ENCODE measurements at places on chromosomes 5 and 9.

GRCh38 chr5:172313915-172314314 is 30.4 kb upstream of the UBTD2 start:
- no peak for DNase-seq

DNA sequence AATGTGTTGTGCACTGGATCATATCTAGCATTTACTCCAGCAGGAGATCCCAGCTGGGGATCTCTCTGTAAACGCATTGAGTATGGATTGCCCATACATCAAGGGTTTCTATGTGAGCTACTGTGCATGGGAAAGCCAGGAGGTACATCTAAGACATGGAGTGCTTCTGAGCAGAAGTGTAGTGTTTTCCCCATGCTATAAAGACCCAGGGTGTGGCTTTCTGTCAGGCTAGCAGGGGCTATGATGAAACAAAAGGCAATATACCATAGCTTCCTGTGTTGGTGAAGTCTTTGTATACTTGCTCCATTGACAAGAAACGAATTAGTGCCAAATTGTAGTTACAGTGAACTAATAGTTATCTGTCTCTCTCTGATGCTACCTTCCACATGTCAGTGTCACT is 329.3 kb upstream of the TLE4 start:
- DNase-seq: no peak

- DNase-seq: no peak
Observed at GRCh38 chr9:112042769-112043168, 132.3 kb downstream of the SUSD1 start.

DNA sequence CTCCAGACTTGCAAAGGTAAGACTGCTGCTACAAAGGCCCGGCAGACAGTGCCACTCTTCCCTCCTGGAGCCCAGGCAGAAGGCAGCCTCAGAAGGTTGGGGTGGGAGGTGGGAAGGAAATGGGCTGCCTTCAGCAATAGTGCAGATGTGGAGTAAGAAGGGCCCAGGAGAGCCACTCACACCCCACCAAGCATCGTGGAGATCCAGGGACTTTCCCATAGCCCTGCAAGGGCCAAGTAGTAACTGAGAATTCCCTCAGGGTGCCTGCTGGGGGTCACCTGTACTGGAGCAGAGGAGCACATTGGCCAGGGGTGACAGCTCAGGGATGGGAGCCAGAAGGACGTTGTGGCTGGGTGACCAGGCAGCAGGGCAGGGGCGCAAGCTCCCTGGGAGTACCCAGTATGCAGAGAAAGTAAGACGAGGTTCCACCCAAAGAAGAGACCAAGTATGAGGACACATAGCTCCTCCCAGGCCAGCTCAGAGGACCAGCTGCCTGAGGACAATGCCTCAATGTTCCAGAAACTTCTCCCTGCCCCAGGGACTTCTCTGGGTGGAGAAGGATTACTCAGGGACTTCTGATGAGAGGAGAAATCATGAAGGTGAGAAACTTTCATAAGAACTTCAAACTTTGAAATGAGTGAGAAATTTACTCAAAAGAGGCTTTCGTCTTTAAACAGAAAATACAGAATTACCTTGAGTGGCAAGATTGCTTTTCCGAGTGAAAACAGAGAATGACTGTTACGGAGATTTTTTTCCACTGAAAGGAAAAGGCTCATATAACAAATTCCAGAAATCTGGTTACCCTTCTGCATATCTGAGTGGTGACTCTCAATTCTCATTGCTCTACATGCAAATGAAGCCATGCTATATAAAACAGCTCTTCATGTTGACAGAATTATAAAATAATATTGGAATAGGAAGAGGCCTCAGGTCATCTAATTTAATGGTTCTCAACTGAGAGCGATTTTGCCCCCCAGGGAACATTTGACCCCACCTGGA is 87.9 kb upstream of the TRIO start:
- DNase-seq: peak; percentile 78

Data from EH (cell line).